ENCODE measurements at places on chromosomes 11 and 22.

- DNase-seq: peak; percentile 89
Observed at GRCh38 chr11:72683782-72684200, 9.6 kb upstream of the PDE2A start.

DNA sequence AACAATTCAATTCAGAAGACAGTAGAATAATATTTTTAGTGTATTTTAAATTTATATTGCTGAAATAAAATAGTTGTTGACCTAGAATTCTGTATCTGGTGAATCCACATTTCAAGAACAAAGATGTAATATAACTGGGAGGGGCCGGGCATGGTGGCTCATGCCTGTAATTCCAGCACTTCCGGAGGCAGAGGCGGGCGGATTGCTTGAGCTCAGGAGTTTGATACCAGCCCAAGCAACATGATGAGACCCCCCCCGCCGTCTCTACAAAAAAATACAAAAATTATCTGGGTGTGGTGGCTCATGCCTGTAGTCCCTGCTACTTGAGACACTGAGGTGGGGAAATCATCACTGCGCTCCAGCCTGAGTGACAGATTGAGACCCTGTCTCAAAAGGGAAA lies 72.6 kb downstream of the CD82 start:
- DNase-seq: no peak

GRCh38 chr11:11502263-11502861 lies 119.4 kb downstream of the GALNT18 start:
- DNase-seq: no peak

DNA sequence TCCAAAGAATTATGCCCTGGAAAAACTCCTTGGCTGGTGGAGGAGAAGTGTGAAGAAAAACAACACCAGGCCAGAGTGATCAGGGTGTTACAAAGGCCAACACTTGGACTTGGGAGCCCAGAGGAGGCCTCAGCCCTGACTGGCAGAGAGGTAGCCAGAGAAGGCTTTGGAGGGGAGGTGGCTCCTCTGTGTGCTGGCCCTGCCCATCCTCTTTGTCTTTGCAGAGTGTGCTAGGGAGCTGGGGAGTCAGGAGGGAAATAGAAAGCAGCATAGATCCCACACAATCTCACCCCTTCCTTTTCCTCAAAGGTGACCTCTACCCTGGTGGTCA lies 12.0 kb upstream of the P2RY6 start:
- peak; percentile 31 for DNase-seq

GRCh38 chr11:113833151-113833550 lies 42.2 kb downstream of the USP28 start:
- DNase-seq: peak; percentile 59

- DNase-seq: no peak
Observed at GRCh38 chr11:115439385-115439784, 64.8 kb downstream of the CADM1 start.

GRCh38 chr11:78350091-78350645 lies 67.5 kb downstream of the GAB2 start:
- DNase-seq: peak; percentile 75

DNA sequence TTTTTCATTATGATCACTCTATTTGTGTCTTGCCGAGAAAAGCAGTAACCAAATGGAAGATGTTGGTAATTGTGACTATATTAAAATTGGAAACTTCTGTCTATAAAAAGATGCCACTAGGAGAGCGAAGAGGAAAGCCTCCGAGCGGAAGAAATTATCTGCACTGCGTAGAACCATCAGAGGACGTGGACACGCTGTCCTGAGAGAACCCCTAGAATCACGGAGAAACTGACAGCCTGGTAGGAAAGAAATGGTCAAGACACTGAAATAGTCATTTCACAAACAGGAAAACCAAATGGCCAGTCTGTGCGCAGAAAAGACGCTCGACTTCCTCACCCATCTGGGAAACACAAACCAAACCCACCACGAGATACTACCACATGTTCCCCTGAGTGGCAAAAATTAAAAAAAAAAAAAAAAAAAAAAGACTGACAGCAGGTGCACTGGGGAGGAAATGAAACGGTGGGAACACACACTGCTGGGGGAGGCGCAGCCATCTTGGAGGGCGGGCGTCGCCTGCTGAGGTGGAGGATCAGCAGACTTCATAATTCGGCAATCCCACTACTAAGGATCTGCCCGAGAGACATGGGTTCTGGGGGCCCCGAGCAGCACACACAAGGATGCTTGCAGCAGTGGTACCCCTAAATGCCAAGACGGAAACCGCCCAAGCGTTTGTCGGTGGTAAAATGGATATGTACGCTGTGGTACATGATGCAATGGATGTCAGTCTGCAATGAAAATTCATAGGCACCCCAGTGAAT lies 21.3 kb downstream of the IFITM10 start:
- no peak for DNase-seq

DNA sequence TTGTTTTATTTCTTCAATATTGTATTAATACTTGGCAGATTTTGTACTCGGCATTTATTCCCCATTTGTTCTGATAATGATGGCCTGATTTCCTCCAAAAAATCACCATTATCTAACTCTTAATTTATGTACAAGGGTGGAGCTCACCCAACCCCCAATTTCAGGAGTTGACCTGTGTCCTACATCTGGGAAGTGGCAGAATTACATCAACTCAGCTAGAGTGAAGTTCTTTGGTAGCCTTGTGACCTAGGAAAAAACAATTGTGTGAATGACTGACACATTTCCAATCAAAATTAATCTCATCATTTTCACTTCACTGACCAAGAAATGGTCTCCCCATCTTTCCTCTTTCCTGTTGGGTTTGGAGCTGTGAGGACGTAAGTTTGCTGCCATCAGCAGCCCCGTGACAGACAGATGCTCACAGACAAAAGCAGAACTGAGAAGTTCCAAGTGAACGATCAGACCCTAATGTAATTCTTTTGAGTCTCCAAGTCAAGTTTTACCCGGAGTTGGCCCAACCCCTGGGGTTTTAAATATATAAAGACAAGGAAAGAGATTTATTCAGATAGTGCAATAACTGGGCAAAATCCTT lies 16.6 kb upstream of the MS4A6E start:
- no peak for DNase-seq

DNA sequence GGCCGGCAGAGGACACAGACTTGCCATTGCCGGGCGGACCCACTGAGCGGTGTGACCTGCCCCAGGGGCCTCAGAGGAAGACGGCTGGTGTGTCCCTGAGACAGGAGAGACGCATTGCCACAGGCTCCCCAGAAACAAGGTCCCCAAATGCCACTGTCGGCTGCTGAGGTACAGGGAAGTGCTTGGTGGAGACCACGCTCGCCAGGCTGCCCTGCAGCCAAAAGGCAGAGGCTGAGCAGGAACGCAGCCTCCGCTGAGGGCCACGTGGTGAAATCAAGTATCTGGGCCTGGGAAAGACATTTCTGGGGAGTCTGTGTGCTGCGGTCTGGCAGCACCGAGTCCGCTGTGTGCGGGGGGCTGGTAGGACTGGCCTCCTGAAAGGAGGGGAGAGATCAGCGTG lies 794.9 kb downstream of the BRD1 start:
- no peak for DNase-seq

GRCh38 chr11:94885133-94885532 lies 88.2 kb downstream of the CWC15 start:
- DNase-seq: no peak

DNA sequence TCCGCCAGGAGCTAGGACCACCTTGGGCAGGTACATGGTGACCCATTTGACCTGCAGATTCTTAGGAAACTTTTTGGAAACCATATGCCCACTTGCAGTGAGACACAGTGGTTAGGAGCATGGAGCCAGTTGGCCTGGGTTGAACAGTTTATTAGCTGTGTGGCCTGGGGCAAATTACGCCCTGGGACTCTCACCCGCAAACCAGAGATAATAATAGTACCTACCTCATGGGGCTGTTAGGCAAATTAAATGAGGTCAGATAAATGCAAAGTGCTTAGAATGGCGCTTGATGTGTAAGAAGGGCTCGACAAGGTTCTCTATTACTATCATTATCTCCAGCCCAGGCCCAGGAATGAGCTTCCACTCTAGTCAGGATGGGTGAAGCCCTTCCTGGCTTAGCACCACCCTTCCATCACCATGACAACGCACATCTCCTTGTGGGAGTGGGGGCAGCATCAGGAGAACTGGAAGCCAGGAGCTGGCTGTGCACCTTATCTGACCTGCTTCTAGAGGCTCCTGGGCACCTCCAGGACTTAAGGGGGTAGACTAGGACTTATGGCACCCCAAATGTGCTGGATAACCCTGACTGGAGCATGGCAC lies 5.1 kb downstream of the SYT12 start:
- no peak for DNase-seq

DNA sequence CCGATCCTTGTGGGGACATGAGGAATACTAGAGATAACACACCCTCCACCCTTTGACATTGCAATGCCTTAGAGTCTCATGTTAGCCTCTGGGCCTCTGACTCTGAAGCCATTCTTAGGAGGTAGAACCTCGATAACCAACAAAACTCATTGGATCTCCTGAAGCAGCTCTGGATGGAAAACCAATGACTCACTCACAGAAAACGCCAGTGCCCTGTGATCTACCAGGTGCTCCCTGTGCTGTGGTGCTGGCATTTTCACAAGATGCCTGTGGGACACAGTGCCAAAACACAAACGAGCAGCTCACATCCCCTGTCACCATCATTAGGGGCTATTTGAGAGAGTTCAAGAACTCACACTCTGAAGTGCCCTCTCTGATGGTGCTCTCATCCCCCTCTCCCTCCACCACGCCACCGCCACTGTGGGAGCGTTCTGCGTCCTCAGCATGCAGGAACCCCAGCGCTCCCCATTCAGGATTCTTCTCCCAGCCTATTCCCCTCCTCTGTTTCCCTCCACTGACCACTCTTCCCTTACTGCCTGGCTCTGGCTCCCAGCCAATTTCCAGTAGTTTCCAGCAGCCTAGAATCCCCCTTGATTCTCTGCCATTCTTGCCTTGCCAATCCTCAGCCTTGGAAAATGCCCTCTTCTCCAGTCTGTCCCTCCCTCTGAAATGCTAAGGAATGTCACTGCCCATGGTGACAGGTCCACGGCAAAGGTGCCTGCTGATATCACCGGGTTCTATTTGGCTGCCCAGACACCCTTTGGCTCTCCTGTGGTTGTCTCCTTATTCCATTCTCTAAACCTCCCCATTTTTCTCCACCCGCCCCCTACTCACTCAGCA lies 4.7 kb upstream of the POLD4 start:
- DNase-seq: no peak

GRCh38 chr11:118060869-118061268 lies 16.0 kb upstream of the TMPRSS4 start:
- DNase-seq: peak; percentile 56

DNA sequence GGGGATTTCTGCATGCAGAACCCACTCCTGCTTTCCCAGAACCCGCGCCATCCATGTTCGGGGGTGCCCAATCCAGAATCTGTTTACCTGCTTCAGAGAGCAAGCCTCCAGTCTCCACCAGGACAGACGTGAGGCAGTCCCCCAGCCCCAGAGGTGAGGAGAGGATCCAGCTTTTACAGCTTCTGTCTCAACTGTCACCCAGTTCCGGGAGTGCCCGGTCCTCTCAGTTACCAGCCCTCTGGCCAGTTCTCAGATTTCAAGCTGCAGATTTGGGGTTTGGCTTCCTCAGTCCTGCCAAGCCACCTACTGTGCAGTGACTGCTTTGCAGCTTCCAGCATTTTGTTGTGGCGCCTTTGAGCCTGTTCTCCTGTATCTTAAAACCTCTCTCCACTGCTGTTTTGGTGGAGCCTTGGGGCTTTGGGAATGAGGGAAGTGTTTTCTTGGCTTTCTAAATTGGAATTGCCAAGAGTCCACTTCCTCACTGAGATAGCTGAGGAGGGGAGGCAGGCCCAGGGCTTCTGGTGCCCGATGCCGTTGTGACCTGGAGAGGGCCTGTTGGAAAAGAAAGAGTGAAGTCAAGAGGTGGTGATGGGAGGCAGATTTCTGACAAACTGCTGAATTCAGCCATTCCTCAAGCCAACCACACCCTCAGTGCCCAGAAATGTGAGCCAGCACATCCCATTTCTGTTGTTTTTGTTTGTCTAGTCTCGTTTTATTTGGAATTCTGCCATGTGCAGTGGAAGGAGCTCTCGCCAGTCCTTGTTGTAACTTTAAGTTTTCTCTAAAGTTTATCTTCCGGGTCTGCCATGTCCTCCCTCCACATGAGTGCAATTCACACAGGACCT lies 513.4 kb downstream of the TBC1D22A start:
- no peak for DNase-seq

- DNase-seq: no peak
Observed at GRCh38 chr11:77505956-77506355, 32.1 kb upstream of the PAK1 start.

- no peak for DNase-seq
Observed at GRCh38 chr11:93559681-93560080, 16.5 kb upstream of the SMCO4 start.

DNA sequence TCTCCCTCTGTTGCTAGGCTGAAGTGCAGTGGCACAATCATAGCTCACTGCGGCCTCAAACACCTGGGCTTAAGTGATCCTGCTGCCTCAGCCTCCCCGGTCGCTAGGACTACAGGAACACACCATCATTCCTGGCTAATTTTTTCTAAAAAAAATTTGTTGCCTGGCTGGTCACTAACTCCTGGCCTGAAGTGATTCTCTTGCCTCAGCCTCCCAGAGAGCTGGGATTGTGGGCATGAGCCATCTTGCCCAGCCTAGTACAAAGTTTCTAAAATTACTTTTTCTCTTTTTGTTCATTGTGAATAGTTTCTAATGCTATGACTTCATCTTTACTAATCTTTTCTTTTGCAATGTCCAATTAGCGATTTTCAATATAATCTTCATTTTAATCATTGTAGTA lies 12.5 kb downstream of the RBM7 start:
- DNase-seq: no peak

DNA sequence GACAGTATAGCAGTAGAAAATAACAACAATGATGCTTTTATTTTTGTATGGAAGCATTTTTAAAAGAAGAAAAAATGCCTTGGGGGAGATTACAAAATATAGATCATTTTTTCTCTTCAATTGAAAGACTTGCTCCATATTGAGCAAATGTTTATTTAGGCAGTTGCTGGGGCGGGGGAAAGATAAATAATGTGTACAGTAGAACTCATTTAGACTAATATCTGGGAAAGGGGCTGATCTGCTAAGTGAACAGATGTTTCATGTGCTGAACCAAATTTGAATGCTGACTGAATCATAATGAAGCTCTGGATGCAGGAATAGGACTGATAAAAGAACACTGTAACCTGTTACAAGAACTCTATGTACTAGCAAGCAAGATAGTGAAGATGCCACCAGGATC lies 457.1 kb upstream of the TENM4 start:
- DNase-seq: no peak

- no peak for DNase-seq
Observed at GRCh38 chr11:121522043-121522941, 69.5 kb upstream of the SORL1-AS1 start.
